HFFc6 (cell line): ENCODE measurements at places on chromosomes 5 and 9.
A peak's percentile ranks its signal among the peaks of the same experiment; 100 is the strongest.

GRCh38 chr5:158051036-158051435 is 192.1 kb upstream of the CLINT1 start:
- DNase-seq, result no peak

- peak; percentile 21 for DNase-seq
Measured at GRCh38 chr9:26675035-26675434, 217.6 kb downstream of the CAAP1 start.

DNA sequence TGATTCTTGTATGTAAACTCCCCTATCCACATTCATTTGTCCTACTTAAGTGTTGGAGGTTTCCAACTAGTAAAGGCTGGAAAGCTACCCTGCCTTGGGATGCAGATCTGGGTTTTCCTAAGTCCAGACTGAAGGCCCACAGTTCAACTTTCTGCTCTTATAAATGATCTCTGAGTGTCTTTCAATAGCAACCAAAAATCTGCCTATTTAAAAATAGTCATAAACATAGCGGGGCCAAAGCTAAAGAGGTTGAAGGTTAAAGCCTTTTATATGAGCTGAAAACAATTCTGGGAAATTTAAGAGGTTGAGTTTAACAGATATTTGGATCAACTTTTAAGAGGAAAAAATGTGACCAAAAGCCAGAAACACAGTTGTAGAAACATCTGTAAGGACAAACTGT is 87.2 kb downstream of the NTRK2 start:
- DNase-seq, result no peak

DNA sequence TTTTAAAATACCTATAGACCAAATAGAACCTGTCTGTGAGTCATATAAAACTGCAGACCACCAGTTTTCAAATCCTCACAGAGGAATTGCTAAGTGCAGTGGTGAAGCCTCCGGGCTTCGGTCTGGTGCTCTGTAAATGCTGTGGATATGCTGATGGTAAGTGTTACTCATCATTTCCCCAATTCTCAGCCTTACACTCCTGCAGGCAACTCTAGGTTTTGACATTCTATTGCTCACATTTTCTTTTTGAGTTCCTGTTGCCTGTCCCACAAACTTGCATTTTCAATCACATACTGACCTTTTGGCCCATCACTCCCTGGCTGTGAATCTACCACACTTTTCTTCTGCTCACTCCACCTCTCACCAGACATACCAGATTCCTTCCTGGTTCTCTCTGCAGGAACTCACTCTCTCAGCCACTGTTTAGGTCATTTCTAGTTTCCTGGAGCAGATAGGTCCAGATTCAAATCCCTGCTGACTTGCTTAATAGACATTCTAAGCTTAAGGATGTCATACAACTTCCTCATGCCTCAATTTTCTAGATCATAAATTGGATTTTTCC is 192.9 kb downstream of the RAB3C start:
- DNase-seq, result no peak

DNA sequence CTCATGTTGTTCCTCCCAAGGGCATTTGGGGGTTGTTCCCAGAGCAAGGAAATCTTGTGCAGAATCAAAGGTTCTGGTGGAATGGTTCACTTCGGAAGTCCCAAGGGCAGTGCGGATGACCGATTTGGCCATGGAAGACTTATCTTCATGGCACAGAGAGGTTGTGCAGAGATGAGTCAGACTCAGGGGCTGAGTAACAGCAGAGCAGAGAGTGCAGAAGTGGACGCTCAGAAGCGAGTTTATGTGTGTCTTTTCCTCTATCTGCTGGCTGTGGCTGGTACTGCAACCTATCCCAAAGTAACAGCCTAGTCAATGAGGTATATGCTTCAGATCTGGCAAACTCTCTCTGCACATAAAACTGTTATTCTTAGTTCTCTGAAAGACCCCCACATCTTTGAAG is 118.1 kb downstream of the DPYSL3 start:
- peak; percentile 81 for DNase-seq

- DNase-seq, result no peak
Measured at GRCh38 chr9:109506097-109506712, 8.1 kb upstream of the PTPN3 start.

GRCh38 chr5:74761241-74761640 is 5.7 kb downstream of the GFM2 start:
- no peak for DNase-seq

DNA sequence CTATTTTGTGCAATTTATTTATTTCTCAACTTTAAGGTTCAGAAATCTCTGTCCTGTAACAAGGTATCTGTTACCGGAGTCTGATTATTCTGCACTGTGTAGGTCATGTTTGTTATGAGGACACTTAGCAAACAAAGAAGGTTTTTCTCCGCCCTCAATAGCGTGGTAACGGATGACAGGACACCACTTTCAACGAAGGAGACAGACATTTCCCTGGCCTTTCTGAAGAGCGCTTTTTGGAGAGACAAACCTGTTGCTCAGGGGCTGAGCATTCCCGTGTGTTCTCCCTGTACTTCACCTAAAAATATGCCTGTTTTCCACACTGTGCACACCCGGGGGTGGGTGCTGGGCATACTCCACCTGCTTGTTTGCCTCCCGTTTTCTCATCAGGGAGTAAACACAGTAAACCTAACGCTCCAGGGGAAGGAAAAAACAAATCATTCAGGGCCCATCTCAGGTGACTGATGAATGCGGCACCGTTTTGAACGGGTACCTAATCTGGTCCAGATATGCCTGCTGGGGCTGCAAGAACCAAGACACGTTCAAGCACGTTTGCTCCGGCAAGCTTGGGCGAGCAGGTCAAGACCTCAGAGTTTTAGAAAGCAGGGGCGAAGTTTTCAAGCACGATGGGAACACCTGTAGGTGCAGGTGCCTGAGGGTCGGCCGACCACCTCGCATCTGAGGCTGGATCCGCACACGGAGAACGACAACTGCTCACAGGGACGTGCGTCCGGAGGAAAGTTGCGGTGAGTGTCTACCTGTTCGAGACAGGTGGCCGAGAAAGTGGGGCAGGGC is 859 bp downstream of the RETREG1 start:
- DNase-seq, result no peak
